ENCODE measurements at places on chromosomes 5 and 9.

GRCh38 chr9:76562511-76562911 is 103.5 kb downstream of the GCNT1 start:
- no peak for DNase-seq

DNA sequence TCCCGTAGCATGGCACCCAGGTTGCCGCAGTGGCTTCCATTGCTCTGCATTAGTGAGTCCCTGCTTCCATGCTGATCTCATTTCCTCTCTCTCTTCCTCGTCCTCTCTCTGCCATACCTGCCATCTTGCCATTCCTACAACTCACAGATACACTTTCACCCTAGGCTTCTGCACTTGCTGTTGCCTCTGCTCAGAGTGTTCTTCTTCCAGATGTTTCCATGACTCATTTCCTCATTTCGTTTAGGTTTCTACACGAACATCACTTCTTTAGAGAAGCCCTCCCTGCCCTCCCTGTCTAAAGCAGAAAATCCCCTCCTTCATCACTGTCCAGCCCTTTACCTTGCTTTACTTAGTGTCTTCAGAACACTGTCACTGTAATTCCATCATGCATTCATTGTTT is 115.2 kb upstream of the WWC1 start:
- DNase-seq = no peak

GRCh38 chr9:126551812-126552211 is 61.9 kb upstream of the LMX1B start:
- no peak for DNase-seq

- no peak for DNase-seq
Measured at GRCh38 chr9:97935276-97935675, 2.7 kb downstream of the HEMGN start.

DNA sequence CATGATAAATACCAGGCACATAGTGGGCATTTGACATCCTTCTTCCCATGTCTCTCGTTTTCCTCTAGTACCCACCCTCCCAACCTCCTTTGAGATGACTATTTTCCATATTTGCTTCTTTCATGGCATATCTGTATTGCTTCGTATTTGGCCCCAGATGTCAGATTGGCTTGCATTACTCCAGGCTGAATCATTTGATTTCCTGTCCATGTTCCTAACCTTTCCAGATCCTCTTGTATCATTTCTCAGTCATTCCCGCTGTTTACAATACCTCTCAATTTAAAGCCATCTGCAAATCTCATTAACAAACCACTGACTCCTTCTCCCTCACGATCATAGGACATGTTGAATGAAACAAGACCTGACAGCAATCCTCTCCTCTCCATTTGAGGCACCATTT is 19.9 kb downstream of the MTX3 start:
- no peak for DNase-seq

GRCh38 chr9:21110708-21111576 is 30.7 kb downstream of the IFNW1 start:
- DNase-seq = no peak

DNA sequence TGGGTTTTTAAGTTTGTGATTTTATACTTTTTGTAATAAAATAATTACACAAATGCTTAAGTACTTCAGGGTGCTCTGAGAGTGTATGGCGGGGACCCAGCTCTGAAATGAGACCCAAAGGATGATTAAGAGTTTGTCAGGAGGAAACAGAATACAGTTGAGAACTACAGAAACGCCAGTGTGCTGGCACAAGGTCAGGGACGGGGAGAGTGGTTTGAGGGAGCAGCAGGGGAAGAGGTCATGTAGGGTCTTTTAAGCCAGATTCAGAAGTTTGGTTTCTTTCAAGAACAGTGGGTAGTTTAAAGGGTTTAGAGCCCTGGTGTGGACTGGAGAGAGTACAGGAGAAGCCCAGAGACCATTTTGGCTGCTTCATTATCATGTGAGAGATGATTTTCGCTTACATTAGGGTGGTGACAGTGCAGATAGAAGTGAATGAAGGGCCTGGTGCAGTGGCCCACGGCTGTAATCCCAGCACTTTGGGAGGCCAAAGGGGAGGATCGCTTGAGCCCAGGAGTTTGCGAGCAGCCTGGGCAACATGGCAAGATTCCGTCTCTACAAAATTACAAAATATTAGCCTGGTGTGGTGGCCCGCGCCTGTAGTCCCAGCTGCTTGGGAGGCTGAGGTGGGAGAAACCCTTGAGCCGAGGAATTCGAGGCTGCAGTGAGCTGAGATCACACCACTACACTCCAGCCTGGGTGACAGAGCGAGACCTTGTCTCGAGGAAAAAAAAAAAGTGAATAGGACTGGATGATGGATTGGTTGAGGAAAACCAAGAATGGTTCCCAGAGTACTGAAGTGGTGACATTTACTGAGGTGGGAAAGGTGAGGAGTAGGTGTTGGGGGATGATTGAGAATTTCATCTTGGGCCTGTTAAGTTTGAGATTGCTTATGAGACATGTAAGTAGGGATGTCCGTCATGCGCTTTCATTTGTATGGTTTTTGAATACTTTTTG is 1.4 kb upstream of the ETF1 start:
- DNase-seq = peak; percentile 62

DNA sequence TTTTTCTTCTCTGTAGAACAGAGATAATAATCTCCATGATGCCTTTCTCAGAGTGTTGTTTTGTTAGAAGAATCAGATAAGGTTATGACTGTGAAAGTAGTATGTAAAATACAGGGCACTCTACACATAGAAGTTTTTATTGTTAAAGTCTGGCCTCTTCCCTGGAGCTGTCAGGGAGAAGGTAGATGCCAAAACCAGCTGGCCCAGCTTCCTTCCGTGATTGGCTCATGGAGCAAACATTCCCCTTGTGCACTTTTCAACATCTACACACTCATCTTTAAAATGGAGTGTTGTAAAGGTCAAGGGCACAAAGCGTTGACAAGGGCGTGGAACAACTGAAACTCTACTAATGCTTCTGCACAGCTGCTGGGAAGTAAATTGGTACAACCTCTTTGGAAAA is 7.4 kb upstream of the RNF183 start:
- no peak for DNase-seq

DNA sequence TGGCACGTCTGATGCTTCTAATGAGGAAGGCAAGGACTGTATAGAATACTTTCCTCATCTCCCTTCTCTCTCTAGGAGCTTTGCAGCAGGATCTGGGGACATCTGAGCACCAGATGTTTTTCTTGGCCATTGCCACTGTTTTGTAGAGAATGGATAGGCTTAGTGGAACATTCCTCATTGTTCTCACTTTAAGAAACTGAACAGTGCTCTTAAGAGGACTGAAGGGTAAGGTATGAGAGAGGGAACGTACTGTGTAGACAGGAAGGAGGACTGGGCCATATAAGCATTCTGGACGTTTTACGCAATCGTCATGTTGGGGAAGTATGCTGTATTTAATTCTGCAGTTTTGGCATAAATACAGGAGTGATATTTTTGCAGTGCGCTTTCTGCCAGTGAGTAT is 70.6 kb downstream of the SMARCA2 start:
- no peak for DNase-seq

- DNase-seq = no peak
Measured at GRCh38 chr9:126704157-126704891, 90.6 kb downstream of the LMX1B start.

DNA sequence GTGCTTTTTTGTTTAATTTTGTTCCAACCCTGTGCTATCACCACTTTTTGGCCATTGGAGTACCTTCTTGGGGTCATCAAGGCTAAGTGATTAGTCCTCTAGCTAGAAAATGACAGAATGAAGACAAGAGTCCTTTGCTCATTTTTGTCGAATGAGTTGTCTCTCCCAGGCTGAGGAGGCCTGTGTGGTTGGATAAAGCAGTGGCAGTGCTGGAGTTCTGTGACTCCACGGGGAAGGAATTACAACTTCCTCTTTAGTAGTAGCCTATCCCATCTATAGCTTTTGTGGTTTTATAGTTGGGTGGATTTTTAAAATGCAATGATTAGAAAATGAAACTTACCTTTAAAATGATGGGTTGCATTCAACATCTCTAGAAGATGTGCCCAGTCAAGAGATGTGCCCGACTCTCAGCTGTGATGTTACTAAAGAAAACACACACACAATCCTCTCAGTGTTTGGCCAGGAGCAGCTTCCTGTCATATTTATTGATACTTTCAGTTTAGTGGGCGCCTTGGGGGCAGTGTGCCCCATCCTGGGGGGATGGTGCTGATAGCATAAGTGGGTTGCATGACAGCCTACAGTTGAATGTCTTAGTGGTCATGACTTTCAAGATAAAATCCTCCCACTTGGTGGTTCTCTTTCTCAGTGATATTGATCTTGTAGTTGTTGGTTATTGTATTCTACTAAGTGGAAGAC is 11.9 kb downstream of the OTULINL start:
- DNase-seq = no peak

- no peak for DNase-seq
Measured at GRCh38 chr5:139523635-139524445, 37.3 kb upstream of the UBE2D2 start.

GRCh38 chr5:14851597-14851996 is 20.0 kb downstream of the ANKH start:
- DNase-seq = no peak

GRCh38 chr9:128643519-128644300 is 12.9 kb downstream of the DYNC2I2 start:
- DNase-seq = no peak

DNA sequence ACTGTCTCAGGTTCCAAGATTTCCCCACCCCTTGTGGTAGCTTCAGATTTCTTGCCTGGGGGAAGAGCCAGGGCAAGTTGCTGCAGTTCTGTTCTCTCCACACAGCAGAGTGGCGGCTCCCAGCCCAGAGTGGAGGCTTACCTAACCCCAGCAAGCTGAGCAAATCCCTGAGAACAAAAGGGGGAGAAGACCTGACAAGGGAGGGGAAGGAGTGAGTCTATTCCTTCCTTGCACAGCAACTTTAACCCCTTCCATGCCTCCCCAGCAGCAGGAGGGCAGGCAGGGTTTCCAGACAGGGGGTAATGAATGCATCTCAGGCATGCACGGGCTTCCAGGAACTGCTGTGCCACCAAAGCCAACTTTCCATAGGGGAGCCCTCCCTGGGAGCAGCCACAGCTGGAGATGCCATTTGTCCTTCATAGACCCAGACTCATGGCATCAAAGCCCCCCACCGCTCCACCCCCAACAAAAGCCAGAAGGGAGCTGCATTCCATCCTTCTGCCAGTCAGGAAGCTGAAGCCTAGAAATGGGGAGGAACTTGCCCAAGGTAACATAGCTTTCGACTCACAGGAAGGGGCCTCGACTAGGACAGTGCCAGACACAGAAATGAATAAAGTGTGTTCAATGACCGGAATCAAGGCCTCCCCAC is 28.8 kb upstream of the FAT2 start:
- DNase-seq = no peak

- no peak for DNase-seq
Measured at GRCh38 chr9:21682981-21683380, 119.5 kb upstream of the MTAP start.

DNA sequence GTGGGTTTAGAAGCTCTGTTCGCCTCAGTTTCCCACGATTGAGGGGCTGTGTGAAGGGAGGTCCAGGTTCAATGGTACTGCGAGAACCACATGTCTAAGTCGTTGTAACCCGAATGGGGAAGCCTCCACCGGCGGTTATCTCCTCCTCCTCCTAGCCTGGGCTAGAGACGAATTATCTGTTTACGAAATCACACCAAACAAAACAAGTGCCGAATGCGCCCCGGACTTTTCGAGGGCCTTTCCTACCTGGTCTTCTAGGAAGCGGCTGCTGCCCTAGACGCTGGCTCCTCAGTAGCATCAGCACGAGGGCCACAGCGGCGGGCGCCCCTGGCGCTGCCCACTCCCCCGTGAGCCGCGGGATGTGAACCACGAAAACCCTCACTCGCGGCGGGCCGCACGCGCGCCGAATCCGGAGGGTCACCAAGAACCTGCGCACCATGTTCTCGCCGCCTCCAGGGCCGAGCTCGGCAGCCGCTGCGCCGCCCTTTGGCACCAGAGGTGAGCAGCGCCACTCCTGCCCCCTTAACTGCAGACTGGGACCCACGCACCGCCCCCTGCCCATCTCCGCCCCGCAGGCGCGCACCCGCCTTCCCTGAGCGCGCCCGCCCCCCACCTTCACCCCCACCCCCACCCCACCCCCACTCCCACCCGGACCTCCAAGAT is at the start of gene CDKN2A:
TSS of gene CDKN2A (minus strand) at position 500 of the 663 bp plus-strand sequence.
- DNase-seq = peak; percentile 83

GRCh38 chr5:38613992-38614836 is 57.8 kb upstream of the LIFR start:
- no peak for DNase-seq

DNA sequence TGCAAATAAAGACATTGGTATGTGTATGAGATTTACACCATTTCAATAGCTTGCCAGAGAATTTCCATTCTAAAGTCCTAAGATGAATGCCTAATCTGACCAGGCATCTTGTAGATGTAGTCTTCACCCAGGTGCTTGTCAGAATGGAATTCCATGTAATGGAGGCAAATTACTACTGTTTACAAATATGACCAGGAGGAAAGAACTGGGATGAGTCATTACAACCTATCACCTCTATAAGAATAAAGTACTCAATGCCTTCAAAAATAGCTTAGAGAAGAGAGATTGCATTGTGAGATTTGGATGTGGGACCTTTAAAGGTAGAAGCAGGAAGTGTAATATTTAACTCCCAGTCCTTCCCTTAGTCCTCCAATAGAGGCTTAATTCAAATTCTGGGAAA is 507.0 kb upstream of the PTGER4 start:
- DNase-seq = no peak

DNA sequence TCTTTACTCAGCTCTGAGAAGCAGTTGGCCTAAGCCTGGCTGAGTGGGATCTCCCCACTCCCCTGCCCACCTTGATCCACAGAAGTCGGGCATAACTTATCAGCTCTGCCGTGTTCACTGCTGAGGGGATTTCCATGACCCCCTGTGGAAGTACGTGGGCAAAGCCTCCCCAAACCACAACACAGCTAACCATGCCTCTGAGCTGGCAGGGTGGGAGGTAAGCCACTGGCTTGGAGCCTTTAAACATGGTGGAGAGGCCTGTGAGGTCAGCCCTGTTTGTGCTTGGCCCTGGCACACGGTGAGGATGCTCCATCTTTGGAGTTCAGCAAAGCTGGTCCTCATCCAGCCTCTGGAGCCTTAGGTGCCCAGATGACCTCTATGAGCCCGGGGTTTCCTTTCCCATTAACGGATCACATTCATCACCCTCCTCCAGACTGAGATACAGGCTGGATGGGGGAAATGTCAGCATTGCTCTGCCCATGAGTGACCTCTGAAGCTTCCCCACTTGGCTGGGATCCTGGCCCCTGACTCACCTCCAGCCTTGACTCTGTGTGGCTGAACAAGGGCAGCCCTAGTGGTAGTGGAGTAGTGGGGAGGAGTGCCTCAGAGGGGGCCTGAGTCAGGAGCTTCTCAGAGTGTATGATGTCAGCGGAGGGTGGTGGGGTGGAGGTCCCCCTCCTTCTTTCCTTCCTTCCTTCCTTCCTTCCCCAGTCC is 6.2 kb downstream of the PDLIM4 start:
- DNase-seq = no peak

DNA sequence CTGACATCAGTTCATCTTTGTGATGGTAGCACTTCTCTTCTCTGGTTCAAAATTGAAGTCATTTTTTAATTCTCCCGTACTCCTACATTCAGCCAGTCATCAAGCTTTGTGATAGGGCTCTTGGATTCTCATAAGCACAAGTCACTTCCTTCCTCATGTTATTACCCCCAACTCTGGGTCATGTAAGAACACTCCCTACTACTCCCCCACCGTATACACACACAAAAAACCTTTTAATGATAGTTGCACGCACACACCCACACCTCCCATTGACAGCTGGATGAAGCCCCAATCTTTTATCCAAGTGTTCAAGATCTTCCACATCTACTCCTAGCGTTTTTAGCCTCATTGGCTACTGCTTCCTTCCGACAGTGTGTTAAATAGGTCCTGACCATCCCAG is 16.8 kb downstream of the KDM3B start:
- peak; percentile 18 for DNase-seq

- peak; percentile 51 for DNase-seq
Measured at GRCh38 chr5:61933787-61934626, 372.0 kb upstream of the KIF2A start.

- peak; percentile 58 for DNase-seq
Measured at GRCh38 chr5:39194466-39195136, 24.8 kb downstream of the FYB1 start.
